ENCODE measurements at places on chromosomes 16 and 17. TPM values are rescaled to one million over a fixed set of nuclear protein-coding genes. Genes with fewer than 3 reads are reported as not detected.

DNA sequence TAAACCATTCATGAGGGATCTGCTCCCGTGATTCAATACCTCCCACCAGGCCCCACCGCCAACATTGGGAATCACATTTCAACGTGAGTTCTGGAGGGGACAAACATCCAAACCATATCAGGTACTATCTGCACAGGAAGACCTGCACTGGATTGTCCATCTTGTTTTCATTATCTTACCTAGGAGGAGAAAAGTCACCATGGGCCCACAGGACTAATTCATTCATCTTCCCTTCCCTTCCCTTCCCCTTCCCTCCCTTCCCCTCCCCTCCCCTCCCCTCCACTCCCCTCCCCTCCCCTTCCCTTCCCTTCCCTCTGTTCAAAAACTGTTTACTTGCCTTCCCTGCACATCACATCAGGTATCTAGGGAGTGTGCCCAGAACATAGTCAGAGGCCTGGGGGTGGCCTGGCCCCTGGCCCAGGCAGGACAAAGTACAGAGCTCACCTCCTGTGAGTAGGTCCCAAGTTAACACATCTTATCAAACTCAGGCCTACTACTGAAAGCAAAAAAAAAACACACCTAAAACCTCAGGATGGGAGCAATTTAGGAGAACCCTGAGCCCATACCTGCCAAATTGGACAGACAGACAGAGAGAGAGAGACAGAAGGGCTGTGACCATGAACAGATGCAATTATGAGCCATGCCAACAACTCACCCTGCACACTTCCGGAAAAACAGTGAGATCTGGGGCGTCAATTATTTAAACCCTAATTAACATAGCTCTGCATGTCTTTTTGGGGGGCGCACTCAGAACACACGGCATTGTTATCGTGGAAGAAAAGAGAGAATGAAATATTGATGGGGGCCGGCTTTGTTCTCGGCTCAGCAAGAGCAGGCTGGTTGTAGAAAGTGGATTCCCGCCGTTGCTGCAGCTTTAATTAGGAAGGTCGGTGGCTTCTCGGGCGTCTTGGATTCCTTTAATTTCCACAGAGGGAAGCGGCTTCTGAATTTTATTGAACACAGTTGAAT, 151.2 kb downstream of the IRX5 start:
- DNase-seq, result no peak

Gene DPEP1
- not detected for total RNA-seq

GRCh38 chr17:48025904-48026501, 11.6 kb downstream of the COPZ2 start:
- no peak for DNase-seq

- no peak for DNase-seq
Measured at GRCh38 chr17:70945386-70945785, 776.1 kb downstream of the KCNJ2 start.

DNA sequence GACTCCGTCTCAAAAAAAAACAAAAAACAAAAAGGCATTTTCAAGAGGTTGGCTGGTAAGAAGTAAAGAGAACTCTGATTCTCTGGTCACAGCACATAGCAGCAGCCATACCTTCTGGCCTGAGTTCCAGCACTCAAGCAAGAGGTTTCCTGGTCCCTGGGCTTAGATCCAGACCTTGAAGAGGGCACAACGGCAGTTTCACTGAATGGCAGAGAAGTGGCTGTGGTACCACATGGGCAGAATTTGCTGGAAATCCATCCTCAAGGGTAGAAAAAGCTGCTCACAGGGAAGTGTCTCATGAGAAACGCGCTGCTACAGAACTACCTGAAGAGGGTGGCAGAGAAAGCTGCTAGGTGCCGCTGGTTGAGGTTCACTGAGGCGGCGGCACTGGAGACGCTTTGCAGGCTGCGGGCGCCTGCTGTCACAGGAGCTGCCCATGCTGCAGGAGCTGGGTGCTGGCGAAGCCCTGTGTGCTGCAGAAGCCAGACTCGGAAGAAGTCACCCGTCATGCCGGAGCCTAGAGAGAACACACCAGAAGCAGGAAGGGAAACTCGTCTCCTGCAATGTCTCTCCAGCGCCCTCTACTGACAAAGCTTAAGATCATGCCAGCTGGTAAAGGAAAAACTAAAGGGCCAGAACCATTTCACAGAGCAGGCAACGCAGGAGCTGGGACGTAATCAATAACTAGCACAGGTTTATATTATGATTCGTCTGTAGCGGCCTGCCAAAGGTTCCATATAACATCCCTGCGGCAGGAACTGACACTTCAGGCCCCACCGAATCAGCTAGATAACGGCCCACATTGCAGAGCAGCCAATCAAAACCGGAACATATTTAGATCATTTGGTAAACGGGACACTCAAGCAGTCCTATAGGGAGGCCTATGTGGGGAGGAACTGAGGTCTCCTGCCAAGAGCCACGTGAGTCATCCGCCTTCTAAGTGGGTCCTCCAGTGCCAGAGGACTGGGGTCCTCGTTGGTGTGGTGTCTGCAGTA, 5.4 kb upstream of the ZNF213 start:
- peak; percentile 74 for DNase-seq

DNA sequence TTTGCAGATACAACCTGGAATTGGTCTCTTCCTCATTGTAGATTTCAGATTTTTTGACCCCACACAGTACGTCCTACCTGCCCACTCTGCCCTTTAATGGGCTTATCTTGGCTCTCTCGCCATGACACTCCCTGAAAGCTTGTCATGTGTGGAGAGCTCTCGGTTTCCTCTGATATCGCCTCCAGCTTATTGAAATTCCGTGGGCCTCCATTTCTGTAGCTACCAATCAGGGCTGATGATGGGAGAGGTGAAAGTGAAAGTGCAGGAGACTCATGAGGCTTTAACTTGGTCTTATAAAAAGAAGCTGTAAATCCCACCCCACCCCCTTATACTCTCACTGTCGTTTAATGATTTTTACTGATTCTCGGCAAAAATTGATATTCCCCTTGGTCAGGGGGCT, 17.7 kb downstream of the HOXB1 start:
- no peak for DNase-seq

DNA sequence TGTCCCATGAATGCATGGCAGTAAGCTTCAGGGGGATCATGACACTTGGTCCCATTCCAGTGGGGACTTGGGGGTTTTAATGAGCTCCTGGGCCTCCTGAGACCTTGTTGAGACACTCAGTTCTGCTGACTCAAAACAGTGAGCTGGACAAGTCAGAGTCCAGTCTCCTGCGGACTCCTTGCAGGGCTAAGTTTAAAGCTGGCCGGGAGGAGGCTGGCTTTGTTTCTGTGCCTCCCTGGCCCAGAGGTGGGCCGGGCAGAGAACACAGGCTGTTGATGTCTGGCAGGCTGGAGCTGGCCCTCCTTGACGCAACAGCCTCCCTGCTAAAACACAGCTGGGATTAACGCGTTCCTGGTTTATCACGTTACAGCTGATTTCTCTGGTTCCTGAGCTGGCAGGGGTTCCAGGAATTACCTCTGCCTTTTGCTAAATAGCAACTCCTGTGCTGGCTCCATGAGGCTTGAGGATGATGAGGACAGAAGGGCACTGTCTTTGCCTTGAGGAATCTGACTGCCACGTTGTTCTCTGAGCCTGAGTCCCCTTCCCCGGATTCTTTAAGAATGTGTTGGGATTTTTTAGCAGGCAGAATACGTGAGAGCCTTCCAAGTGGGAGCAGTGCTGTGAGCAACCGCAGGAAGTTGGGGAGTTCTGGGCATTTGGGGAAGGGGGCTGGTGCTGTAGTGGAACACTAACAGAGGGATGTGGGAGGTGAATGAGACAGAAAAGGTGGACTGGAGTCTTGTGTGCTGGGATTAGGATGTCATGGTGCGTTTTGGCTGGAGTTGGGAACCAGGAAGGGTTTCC, 2.0 kb downstream of the GPT2 start:
- DNase-seq, result peak; percentile 56

GRCh38 chr17:79775632-79776031, 2.3 kb upstream of the CBX2 start:
- peak; percentile 11 for DNase-seq

Gene PABPN1L
- not detected for total RNA-seq

GRCh38 chr17:56983366-56983765, 5.4 kb downstream of the SCPEP1 start:
- no peak for DNase-seq

DNA sequence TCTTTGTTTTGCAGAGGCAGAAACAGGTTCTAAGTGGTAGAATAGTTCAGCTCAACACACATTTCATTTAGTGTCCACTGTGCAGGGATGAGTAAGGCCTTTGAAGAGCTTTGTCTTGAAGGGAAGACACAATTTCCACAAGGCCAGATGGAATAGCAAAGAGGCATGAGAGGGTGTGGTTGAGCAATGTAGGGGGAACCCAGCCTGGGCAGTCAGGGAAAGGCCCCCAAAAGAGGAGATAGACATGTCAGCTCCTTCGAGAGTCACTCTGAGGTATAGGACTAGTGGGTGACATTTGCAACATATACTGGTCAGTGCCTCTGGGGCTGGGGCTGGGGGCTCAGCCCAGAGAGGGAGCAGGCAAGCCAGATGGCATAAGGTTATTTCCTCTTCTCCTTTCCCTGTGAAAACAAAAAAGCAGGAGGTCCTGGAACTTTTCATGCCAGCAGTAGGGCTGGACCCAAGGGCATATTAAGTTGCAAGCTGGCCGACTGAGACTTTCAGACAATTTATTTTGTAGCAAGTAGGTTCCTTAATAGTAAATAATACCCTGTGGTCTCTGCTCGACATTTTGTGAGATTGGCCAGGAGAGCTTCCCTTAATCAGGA, 7.1 kb downstream of the ALKBH5 start:
- no peak for DNase-seq

Gene CCL8
- not detected for total RNA-seq

Gene MT1A
- 2.3 TPM for total RNA-seq

Gene ODAD4
- 0.75 TPM for total RNA-seq

GRCh38 chr16:12754824-12755543, 48.7 kb downstream of the CPPED1 start:
- no peak for DNase-seq

- no peak for DNase-seq
Measured at GRCh38 chr17:47751471-47751870, 18.4 kb downstream of the TBX21 start.

Gene MPO
- total RNA-seq, result 0.05 TPM

DNA sequence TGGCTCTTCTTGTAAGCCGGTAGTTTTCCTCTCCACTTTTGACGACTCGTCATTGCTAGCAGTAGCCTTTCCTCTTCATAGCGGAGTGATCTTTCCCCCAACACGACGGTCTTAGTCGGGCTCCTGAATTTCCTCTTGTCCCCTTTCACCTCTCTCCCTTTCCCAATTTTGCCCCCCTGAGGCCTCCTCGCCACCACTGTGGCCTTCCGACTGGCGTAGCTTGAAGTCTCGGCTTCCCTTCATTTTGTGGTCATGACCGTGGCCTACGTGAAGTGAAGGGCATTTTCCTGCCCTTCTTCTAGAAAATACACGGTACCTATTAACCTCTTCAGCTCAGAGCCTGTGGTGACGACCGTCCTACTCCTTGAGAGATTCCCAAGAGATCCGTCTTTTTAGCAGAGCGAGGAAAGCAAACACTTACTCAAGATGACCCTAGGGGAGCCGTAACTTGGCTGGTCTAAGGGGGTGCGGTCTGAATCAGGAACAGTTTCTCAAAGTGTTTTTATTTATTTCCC, 787 bp downstream of the PRKAR1A start:
- no peak for DNase-seq

GRCh38 chr16:3868967-3869366, 11.5 kb downstream of the CREBBP start:
- no peak for DNase-seq

Gene PRR29
- 0.30 TPM for total RNA-seq

GRCh38 chr17:44193326-44194084, 6.2 kb downstream of the ATXN7L3 start:
- DNase-seq, result no peak

DNA sequence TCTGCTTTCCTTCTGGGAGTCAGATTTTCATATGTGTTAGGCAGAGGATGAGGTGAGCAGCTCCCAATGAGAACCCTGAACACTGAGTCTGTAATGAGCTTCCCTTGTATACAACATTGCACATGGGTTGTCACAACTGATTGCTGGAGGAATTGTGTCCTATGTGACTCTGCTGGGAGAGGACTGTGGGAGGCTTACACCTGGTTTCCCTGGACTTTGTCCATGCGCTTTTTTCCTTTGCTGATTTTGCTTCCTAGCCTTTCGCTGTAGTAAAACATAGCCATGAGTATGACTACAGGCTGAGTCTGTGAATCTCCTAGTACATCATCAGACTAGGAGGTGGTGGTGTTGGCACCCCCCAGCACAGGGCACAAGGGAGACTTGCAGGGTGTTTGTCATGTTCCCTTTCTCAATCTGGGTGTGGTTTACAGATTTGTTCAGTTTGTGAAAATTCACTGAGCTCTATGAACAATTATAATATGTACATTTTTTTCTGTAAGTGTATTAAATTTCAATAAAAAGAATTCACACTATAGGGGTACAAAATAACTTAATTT, 1.7 kb upstream of the PLK1 start:
- DNase-seq, result no peak

GRCh38 chr16:1049976-1050247, 22.6 kb upstream of the SSTR5 start:
- DNase-seq, result no peak

Gene KIF1C
- 720 TPM for total RNA-seq

Gene TBC1D3C
- total RNA-seq, result not detected

Gene KANSL1
- total RNA-seq, result 25.1 TPM

Gene ADAM11
- 18.5 TPM for total RNA-seq

DNA sequence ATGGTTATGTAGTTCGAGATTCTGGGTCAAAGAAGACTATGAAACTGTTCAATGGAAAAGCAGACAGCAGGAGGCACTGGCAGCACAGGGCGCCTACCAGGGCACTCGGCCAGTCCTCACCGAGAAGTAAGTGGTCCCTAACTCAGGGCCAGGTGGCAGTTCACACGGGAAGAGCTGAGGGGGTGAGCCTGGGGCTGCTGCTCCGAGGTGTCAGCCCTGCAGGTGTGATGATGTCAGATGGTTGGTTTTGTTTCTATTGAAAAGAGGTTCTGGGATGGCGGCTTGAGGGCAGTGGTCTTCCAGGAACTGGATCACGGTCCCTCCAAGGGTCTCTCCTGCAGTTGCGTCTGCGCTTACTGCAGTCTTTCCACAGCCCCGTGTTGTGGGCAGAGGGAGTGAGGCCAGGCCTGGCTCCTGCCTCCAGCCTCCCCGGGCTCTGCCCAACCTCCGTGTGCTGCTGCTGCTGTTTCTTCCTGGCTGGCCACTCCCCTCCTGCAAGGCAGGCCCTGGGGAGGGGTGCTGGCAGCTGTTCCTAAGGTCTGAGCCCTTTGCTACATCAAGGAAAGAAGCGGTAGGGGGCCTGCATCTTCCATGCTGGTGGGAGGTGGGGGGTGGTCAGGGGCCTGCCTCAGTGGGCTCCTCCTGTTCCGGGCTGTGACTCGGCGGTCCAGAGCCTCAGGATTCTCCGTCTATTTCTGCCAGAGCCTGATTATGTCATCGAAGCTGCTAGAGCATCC, 22.6 kb downstream of the RNF213 start:
- no peak for DNase-seq

- no peak for DNase-seq
Measured at GRCh38 chr16:50457423-50457822, 88.6 kb upstream of the BRD7 start.

Gene DNAH9
- total RNA-seq, result not detected

DNA sequence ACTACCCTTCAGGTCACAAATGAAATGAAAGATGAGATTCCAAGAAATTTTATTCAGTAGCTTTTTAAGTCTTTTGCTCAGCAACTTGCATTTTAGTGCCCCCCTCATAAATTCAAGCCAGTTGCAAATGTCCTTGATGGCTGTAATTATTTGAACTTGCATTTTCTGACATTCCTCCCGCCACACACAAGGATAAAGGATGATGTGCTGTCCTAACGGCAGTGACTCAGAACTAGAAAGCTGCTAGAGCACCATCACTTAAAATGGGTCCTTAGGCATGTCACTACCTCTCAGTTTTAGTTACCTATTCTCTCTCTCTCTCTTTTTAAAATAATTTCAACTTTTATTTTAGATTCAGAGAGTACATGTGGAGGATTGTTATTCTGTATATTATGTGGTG, 306.7 kb downstream of the CNTNAP4 start:
- no peak for DNase-seq
